ENCODE measurements at places on chromosomes 2 and 18. TPM values are rescaled to one million over a fixed set of nuclear protein-coding genes. Genes with fewer than 3 reads are reported as not detected.

Gene WNT10A
- polyA plus RNA-seq = not detected

Gene UXS1
- polyA plus RNA-seq = 31.1 TPM

Gene ATP6V1C2
- polyA plus RNA-seq = 0.05 TPM

Gene NOL4
- not detected for polyA plus RNA-seq

Gene EGR4
- polyA plus RNA-seq = not detected

Gene SCYGR3
- not detected for polyA plus RNA-seq

Gene ZNF804A
- 0.21 TPM for polyA plus RNA-seq

Gene CCDC85A
- polyA plus RNA-seq = 6.0 TPM

Gene REG3G
- polyA plus RNA-seq = not detected

Gene MPP4
- 5.6 TPM for polyA plus RNA-seq

Gene SERPINB10
- not detected for polyA plus RNA-seq

Gene SALL3
- polyA plus RNA-seq = not detected

Gene LAMA1
- 0.04 TPM for polyA plus RNA-seq

Gene SCN1A
- not detected for polyA plus RNA-seq

Gene HRH4
- 0.03 TPM for polyA plus RNA-seq

Gene DNAJC5G
- polyA plus RNA-seq = 1.4 TPM

Gene GAL3ST2
- not detected for polyA plus RNA-seq

Gene DAPL1
- not detected for polyA plus RNA-seq

Gene MRPL53
- 68.7 TPM for polyA plus RNA-seq

Gene SNORC
- 2.5 TPM for polyA plus RNA-seq

Gene ATOH8
- polyA plus RNA-seq = 13.8 TPM

Gene WDR35
- 3.6 TPM for polyA plus RNA-seq

Gene ERBB4
- 0.01 TPM for polyA plus RNA-seq

Gene RIT2
- polyA plus RNA-seq = not detected

Gene DYNC1I2
- 93.4 TPM for polyA plus RNA-seq

Gene ANO7
- 0.81 TPM for polyA plus RNA-seq

Measured in endothelial cell of umbilical vein (primary cell).